ENCODE measurements at places on chromosomes 6 and 20. TPM values are rescaled to one million over a fixed set of nuclear protein-coding genes. Genes with fewer than 3 reads are reported as not detected.
A peak's percentile ranks its signal among the peaks of the same experiment; 100 is the strongest.

The TRAPPC3L gene
- 0.24 TPM for total RNA-seq

The EDEM2 gene
- total RNA-seq: 30.8 TPM

The ZFP64 gene
- total RNA-seq: 23.1 TPM

The C6orf58 gene
- total RNA-seq: not detected

The RNF182 gene
- 0.68 TPM for total RNA-seq

The WFDC5 gene
- total RNA-seq: not detected

The GHRH gene
- not detected for total RNA-seq

The ESR1 gene
- not detected for total RNA-seq

The BPIFB4 gene
- total RNA-seq: not detected

- no peaks in the 10 kb centered on the region for H3K36me3 ChIP-seq
- no peak overlapping the region for H3K27ac ChIP-seq
- peaks cover 7% of the 10 kb centered on the region for H3K4me1 ChIP-seq
- no peak overlapping the region for H3K4me3 ChIP-seq
- H3K27me3 ChIP-seq: peaks cover 10% of the 10 kb centered on the region
Measured at GRCh38 chr6:87784051-87784450, 82.0 kb upstream of the AKIRIN2 start.

GRCh38 chr20:46268131-46268614 lies 40.1 kb downstream of the CDH22 start:
- H3K27ac ChIP-seq: no peak overlapping the region
- no peaks in the 10 kb centered on the region for H3K36me3 ChIP-seq
- H3K4me1 ChIP-seq: no peaks in the 10 kb centered on the region

GRCh38 chr20:61500791-61501321 lies 248.8 kb downstream of the CDH4 start:
- H3K27ac ChIP-seq: no peak overlapping the region
- DNase-seq: no peak
- no peak overlapping the region for H3K4me3 ChIP-seq
- H3K27me3 ChIP-seq: peaks cover 2% of the 10 kb centered on the region
- no peaks in the 10 kb centered on the region for H3K4me1 ChIP-seq

- H3K36me3 ChIP-seq: peaks cover 4% of the 10 kb centered on the region
- H3K27ac ChIP-seq: peak overlapping the region; percentile 58
- peaks cover 66% of the 10 kb centered on the region for H3K4me1 ChIP-seq
- no peaks in the 10 kb centered on the region for H3K27me3 ChIP-seq
Measured at GRCh38 chr6:100269189-100269588, 195.5 kb downstream of the SIM1 start.

DNA sequence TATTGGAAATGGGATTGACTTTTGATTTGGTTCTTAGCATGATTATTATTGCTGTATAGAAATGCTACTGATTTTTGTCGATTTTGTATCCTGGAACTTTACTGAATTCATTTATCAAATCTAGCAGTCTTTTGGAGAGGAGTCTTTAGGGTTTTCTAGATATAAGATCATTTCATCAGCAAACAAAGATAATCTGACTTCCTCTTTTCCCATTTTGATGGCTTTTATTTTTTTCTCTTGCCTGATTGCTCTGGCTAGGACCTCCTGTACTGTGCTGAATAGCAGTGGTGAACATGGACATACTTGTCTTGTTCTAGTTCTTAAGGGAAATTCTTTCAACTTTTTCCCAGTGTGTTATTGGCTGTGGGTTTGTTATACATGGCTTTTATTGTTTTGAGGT lies 64.6 kb downstream of the ZC2HC1B start:
- no peaks in the 10 kb centered on the region for H3K36me3 ChIP-seq
- H3K27me3 ChIP-seq: peaks cover 16% of the 10 kb centered on the region
- H3K4me1 ChIP-seq: no peaks in the 10 kb centered on the region

DNA sequence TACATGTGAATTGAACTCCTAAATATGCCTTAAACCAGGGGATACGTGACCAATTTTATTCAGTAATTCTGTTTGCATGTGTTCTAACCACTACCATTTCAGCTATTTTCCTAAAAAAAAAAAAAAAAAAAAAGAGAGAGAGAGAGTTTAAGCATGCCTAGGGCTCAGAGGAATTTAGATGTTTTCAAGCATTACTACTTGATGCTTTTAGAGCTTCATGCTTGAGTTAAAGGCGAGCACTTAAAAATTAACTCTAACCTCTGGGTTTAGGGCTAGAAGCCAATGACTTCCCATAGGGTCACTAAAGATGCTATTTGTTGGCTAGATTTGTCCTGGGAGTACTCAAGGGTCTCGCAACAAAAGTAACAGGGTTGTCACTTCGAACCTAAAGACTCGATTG lies 217.7 kb downstream of the ATXN1 start:
- H3K4me3 ChIP-seq: no peak overlapping the region
- H3K4me1 ChIP-seq: peaks cover 25% of the 10 kb centered on the region
- DNase-seq: no peak
- H3K27ac ChIP-seq: no peak overlapping the region
- peaks cover 8% of the 10 kb centered on the region for H3K36me3 ChIP-seq

DNA sequence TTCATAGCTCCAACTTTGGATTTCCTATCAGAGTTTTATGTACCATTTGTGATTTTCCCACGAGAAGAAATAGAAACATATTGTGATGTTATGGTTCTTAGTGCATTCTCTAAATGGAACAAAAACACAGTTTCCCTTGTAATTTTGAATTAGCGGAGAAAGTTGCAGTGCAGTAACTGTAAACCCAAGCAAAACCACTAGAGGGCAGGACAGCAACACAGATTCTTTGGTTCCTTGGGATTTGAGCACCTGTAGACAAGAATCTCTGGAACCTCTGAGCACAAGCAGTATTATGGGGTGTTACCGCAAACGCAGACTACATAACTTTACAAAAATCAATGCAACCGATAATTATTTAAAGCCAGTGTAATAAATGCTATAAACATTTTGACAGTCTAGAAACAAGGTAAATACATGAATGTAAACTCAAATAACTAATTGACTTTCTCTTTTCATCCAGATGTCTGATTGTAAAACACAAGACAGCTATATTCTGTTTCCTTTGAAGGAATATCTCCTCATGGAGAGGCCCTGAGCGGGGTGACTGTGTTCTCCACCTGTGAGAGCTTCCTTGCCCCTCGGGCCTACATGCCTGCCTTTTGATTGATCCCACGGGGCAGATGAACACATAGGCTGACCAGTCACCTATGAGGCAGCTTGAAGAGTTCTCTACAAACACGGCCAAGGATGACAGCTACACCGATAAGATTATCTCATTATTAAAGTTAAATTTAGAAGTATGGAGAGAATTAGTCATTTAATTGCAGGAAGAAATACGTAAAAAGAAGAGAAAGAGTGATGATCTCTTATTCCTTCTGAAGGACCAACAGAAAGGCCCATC lies 67.5 kb upstream of the COL21A1 start:
- no peaks in the 10 kb centered on the region for H3K36me3 ChIP-seq
- DNase-seq: peak; percentile 19
- H3K27ac ChIP-seq: no peak overlapping the region
- H3K4me1 ChIP-seq: peaks cover 22% of the 10 kb centered on the region

GRCh38 chr6:33642897-33643296 lies 21.8 kb downstream of the ITPR3 start:
- peaks cover 4% of the 10 kb centered on the region for H3K36me3 ChIP-seq
- H3K4me3 ChIP-seq: no peak overlapping the region
- H3K4me1 ChIP-seq: no peaks in the 10 kb centered on the region
- no peaks in the 10 kb centered on the region for H3K27me3 ChIP-seq
- no peak for DNase-seq
- H3K27ac ChIP-seq: no peak overlapping the region

GRCh38 chr6:34378470-34378869 lies 14.0 kb downstream of the NUDT3 start:
- H3K4me1 ChIP-seq: peaks cover 30% of the 10 kb centered on the region
- H3K27me3 ChIP-seq: no peaks in the 10 kb centered on the region
- H3K36me3 ChIP-seq: peaks cover 9% of the 10 kb centered on the region
- H3K4me3 ChIP-seq: no peak overlapping the region

DNA sequence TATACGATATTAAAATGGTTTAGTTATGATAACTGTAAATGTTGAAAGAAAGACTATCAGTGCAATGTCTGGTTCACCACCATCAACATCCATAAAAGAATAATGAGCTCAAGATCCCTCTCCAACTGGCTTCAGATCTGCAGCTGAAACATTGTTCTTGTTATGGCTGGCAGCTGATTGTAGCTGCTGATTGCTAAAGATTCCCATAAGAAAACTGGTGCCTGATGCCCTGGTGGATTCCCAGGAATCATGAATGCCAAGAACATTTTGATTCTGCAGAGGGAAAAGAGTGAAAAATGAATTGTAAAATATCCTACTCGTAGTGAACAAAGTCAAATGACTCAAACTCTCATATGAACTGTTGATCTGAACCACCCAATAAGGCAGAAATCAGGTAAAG lies 1160.2 kb downstream of the EPHA7 start:
- no peak overlapping the region for H3K27ac ChIP-seq
- H3K27me3 ChIP-seq: no peaks in the 10 kb centered on the region
- no peak for DNase-seq
- no peaks in the 10 kb centered on the region for H3K4me1 ChIP-seq

DNA sequence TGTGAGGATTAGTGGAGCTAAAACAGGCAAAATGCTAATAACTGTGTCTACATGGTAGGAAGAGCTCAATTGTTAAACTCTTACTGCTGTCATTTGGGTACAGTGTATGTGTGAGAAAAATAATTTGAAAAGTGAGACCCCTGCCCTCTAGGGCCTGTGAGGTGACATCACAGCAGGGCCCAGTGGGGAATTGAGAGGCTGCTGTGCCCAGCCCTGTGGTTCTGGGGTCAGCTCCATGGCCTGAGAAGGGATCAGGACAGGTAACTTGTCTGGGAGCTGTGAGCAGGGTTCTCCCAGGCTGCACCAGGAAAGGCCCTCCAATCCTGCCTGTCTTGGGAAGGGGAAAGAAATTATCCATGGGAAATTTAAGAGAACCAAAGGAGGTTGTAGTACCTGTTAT lies 1.3 kb downstream of the SIRPB1 start:
- no peak for DNase-seq
- no peaks in the 10 kb centered on the region for H3K4me1 ChIP-seq
- peaks cover 20% of the 10 kb centered on the region for H3K27me3 ChIP-seq
- H3K27ac ChIP-seq: no peak overlapping the region
- H3K4me3 ChIP-seq: no peak overlapping the region

- peak overlapping the region; percentile 98 for H3K4me3 ChIP-seq
- H3K36me3 ChIP-seq: peaks cover 7% of the 10 kb centered on the region
- no peaks in the 10 kb centered on the region for H3K27me3 ChIP-seq
- peak overlapping the region; percentile 100 for H3K27ac ChIP-seq
- peak; percentile 54 for DNase-seq
Measured at GRCh38 chr6:157020398-157020797, 243.2 kb downstream of the ARID1B start.

GRCh38 chr6:120775698-120776097 lies 558.6 kb downstream of the TBC1D32 start:
- no peaks in the 10 kb centered on the region for H3K27me3 ChIP-seq
- H3K27ac ChIP-seq: no peak overlapping the region
- H3K4me3 ChIP-seq: no peak overlapping the region
- no peak for DNase-seq
- peaks cover 5% of the 10 kb centered on the region for H3K36me3 ChIP-seq

DNA sequence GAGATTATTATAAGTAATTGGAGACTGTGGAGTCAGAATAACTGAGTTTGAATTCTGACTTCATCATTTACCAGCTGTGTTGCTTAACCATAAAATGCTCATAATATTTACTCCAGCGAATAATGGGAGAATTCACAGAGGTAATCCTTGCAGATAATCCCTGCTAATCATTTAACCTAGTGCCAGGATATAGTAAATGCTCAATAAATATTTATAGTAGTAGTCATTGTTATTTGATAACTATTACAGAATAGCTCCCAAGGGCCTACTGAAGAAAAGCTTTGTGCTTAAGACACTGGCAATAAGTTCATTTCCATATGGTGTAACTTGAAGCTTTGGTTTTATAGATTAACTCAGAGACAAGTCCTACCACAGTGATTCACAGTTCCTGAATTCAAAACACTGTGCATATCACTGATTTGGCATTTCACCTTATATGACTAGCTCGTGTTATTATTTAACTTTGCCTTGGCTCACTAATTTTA lies 208.8 kb upstream of the PLCB4 start:
- peaks cover 1% of the 10 kb centered on the region for H3K27me3 ChIP-seq
- H3K4me3 ChIP-seq: peak overlapping the region; percentile 85
- peaks cover 51% of the 10 kb centered on the region for H3K4me1 ChIP-seq

DNA sequence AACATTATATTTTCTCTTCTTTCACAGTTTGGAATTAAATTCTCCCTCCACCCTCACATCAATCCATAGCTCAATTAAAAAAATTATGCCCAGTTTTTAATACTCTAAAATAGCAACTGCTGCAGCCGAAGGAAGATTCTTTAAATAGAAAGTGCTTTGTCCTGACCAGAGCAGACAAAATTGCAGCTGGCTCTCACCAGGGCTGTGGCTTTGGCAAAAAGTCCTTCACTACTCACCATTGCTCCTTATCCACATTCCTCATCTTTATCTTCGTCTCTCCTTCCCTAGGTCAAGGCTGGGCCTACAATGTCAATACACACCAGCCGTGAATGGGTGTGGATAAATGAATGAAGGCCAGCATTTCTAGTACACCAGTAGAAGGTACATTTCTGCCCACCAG lies 107.9 kb upstream of the VGLL2 start:
- no peak for DNase-seq
- H3K36me3 ChIP-seq: no peaks in the 10 kb centered on the region
- no peak overlapping the region for H3K4me3 ChIP-seq
- peaks cover 2% of the 10 kb centered on the region for H3K27me3 ChIP-seq
- no peak overlapping the region for H3K27ac ChIP-seq
- no peaks in the 10 kb centered on the region for H3K4me1 ChIP-seq

GRCh38 chr20:23205611-23206041 lies 119.5 kb upstream of the CD93 start:
- H3K4me3 ChIP-seq: no peak overlapping the region
- no peak for DNase-seq
- peaks cover 24% of the 10 kb centered on the region for H3K27me3 ChIP-seq
- H3K4me1 ChIP-seq: no peaks in the 10 kb centered on the region
- no peak overlapping the region for H3K27ac ChIP-seq

DNA sequence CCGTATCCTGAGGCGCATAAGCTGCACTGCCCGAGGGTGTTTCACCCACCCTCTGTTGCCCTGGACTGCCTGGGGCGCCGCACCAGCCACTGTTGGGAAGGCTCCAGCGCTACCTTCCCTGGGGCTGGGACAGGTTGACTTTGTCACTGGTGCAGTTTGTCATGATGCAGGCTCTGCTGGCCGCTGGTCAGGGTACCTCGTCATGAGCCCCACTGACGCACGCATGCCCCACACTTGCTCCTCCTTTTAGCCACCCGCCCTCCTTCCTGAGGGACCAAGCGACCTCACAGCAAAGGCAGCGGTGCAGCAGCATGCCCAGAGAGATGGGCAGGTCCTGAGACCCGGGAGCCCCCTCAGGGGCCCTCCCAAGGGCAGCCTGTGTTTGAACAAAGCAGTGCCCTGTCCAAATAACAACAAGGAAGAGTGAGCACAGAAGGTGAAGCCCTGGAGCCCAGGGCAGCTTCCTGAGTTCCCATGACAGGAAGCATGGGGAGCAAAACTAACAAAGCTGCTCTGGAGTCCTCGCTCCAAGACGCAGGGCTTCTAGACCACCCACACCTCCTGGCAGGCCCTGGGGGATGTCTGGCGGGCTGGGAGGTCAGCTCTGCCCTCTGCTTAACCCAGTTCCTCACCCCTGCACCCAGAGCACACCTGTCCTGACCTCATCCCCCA lies 50.1 kb upstream of the SMOC2 start:
- no peak for DNase-seq
- H3K36me3 ChIP-seq: peaks cover 4% of the 10 kb centered on the region
- H3K4me1 ChIP-seq: no peaks in the 10 kb centered on the region

- H3K4me3 ChIP-seq: no peak overlapping the region
- no peak for DNase-seq
- H3K27me3 ChIP-seq: no peaks in the 10 kb centered on the region
- peaks cover 10% of the 10 kb centered on the region for H3K36me3 ChIP-seq
- H3K4me1 ChIP-seq: no peaks in the 10 kb centered on the region
Measured at GRCh38 chr20:63878899-63879663, 14.0 kb downstream of the TPD52L2 start.
